Breast epithelium (tissue), 4 donors: ENCODE measurements at places on chromosomes 7 and 10.

- no peak for DNase-seq
Measured at GRCh38 chr10:120428754-120429153, 28.3 kb upstream of the PLPP4 start.

DNA sequence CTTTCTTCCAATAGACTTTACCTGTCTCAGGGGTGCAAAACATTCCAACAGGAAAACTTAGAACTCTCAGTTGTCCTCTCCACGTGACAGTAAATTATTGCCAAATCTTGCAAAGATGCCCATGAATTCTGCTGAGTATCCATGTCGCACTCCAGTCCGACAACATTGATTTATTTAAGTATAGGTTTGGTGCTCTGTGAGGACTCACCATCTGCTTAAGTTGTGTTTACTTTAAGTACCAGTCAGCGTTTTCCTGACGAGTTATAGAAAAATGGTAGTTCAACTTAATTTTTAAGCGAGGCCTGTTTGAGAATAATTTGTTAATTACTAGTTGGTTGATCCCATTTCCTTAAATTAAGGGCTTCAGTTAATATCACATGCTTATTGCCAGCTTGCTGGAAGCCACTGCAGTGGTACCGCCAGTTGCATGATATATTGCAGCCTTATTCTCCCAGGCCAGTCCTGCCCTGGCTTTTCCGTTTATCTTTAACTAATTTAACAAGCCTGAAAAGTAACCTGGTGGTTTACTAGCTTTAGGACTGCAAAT lies 27.8 kb downstream of the CREB5 start:
- no peak for DNase-seq

GRCh38 chr7:46229409-46229808 lies 308.3 kb upstream of the IGFBP3 start:
- no peak for DNase-seq

DNA sequence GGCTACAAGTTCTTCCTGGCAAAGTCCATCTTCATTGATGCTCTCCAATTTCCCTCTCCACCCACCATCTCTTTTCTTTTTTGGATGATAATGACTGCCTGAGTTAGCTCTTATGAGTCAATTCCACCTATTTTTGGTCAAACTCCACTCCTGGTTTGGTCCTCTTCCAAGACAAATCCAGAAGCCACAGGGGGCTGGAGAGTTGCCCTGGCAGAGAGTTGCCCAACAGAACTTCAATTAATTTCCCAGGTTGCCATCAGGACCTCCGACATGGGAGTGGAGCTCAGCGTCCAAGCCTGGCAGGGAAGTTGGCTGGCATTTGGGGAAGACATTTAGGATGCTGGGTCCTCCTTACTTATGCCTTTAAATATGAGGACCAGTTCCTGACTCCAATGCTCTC lies 29.2 kb upstream of the KCNMA1 start:
- DNase-seq: no peak

GRCh38 chr7:1738511-1738910 lies 68.4 kb downstream of the ELFN1 start:
- DNase-seq: no peak

DNA sequence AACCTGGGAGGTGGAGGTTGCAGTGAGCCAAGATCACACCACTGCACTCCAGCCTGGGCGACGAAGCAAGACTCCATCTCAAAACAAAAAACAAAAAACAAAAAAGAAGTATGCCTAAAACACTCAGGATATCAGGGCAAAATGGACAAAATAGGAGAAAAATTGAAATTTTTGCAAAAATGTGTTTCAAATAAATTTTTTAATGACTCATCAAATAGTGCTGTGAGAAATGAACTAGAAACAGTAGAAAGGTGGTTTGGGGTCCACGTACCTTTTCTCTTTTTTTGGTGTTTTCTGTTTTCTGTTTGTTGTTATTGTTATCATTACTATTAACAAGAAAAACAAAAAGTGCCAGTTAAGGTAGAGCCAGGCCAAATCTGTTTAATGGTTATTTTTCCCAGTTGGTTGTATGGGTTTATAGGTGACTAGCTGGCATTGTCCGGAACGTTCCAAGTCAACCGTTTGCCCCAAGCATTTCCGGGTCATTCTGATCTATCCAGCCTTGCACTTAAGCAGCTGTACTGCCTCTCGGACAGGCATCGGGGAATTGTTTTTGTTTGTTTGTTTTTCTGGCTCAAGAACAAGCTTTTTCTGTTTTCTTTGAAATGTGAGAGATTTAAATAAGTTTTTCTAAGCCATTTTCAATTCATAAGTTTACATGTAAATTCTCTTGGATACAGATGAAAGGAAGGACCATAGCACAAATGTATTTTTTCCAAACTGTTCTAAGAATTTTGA lies 157.0 kb upstream of the NEBL start:
- DNase-seq: no peak

DNA sequence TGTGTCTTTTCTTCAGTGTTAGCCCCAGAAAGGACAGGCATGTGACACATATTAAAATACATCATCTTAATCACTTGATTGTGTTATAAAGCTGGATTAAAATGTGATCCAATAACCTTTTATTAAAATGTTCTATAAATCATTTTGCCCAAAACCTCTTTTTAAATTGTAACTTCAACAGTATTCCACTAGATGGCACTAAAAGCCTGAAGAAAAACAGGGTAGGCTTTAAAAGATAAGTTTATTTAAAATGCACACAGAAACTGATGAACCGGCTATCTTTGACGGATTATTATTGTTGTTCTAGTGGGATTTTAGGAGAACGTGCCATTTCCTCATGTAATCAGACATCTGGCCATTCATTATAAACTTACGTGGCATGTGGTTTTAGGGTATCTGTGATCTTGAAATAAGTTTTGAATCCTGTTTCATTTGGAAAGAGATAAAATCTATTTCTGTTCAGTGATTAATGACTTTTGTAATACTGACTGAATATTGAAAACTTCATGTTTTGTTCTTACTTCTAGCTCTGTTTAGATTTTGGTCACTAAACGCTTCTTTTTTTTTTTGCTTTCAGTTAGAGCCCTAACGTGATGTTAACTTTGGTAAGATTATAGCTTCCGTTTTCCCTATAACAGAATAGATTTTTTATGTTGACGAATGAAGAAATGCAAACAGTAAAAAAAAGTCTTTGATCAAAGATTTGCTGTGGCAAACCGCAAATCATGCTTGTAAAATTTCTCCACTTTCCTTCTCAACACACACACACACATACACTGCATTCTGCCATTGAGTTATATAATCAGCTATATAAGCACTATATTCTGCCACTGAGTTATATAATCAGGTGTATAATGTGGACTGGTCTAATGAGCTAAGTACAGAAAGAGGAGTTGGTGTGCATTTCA lies 13.6 kb downstream of the VPS50 start:
- no peak for DNase-seq

DNA sequence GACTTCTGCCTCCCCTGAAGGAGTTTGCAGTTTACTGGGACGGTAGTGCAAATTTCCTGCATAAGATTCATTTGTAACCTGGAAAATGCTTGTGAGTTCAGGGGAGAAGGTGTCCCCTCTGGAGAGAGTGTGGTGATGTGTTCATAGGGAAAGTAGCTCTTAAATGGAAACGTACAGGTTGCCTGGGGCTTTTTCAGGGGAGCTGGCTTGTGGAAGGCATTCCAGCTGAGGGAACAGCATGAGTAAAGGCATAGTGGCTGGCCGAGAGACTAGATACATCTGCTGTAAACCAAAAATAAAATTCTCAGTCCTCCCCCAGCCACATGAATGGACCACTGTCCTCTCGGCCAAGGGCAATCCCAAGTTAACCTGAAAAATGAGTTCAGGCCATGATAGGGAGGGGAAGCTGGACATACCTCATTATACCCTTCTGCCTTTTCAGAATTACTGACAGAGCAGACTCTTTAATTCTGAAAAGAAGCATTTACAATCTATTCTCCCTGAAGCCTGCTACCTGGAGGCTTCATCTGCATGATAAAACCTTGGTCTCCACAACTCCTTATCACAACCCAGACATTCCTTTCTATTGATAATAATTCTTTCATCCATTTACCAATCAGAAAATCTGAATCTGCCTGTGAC lies 123.7 kb downstream of the GALNT17 start:
- DNase-seq: no peak

GRCh38 chr7:27185013-27185853 lies at the start of gene HOXA11:
TSS of gene HOXA11 (minus strand) at chr7:27185232. CDS start at chr7:27185144, 88 bp downstream.
- no peak for DNase-seq

DNA sequence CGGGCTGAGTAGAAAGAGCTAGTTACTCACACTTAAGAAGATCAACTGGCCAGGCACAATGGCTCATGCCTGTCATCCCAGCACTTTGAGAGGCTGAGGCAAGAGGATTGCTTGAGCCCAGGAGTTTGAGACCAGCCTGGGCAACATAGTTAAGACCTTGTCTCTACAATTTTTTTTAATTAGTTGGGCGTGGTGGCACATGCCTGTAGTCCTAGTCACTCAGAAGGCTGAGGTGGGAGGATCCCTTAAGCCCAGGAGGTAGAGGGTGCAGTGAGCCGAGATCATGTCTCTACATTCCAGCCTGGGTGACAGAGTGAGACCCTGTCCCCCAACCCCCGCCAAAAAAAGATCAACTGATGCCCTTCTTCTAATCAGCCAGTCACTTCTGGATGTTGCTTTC lies 74.6 kb upstream of the ATP6V0A4 start:
- no peak for DNase-seq

GRCh38 chr10:117413928-117414618 lies 38.8 kb upstream of the PDZD8 start:
- DNase-seq: no peak

GRCh38 chr10:101285519-101286070 lies 56.3 kb upstream of the LBX1 start:
- no peak for DNase-seq

DNA sequence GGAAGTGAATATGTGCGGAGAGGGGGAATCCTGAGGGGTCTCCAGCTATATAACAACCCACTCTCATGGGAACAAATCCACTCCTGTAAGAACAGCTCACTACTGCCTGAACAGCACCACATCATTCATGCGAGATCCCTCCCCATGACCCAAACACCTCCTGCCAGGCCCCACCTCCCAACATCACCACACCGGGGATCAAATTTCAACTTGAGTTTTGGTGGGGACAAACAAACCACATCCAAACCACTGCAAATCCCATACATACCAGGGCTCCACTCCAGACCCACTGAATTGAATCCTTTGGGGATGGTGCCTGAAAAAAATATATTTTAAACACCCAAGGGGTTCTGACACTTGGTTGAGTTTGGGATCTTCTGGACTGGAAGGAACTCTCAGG lies 181.5 kb upstream of the PLXNA4 start:
- DNase-seq: no peak

GRCh38 chr7:91185771-91186170 lies 78.5 kb upstream of the FZD1 start:
- no peak for DNase-seq

- no peak for DNase-seq
Measured at GRCh38 chr10:112535531-112535951, 88.5 kb downstream of the VTI1A start.

GRCh38 chr10:60488111-60488669 lies 98.5 kb upstream of the ANK3 start:
- DNase-seq: no peak

DNA sequence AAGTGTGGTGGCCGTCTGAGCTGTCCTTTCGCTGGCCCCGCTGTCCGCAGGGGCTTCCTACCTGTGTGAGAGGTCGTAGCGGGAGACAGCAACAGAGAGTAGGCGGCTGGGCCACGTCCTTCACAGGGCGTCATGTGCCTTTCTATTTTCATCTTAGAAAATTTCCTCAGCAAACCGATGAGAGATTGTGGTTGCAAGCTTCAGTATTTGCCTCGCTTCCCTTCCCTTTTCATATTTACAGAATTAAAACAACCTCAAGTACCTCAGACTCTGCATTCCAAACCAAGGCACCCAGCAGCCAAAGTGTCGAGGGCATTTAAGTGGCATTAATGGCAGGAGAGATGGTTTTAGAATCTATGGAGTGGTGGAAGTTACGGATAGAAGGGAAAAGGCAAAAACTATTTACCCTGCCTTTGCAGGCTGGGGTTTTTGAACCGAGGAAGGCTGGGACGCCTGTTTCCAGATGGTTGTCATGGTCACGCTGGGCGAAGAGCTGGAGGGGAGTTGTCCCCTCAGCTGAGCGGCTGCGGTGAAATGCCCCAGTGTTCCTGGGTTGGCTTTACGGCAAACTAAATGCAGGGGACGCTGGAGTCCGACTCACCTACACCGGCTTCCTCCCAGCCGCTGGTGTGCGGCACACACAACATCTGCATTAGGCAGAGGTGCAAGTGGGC lies 41.9 kb downstream of the WIPI2 start:
- DNase-seq: no peak

DNA sequence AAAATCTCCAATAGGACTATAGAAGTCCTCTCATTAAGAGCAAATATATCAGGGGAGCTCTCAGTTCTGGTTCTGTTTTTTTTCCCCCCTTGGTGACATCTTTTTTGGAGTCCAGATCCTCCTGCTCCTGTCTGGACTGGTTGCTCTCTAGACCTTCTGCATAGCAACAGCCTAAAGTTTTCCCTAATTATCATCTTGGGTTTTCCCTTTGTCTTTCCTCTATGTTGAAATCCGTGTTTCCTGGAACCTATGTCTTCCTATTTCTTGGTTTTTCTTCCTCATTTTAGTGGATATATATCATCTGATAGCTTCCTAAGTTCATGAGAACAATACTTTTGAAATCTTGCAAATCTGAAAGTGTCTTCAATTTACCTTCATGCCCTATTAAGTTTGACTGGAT lies 29.7 kb upstream of the MTERF1 start:
- no peak for DNase-seq

DNA sequence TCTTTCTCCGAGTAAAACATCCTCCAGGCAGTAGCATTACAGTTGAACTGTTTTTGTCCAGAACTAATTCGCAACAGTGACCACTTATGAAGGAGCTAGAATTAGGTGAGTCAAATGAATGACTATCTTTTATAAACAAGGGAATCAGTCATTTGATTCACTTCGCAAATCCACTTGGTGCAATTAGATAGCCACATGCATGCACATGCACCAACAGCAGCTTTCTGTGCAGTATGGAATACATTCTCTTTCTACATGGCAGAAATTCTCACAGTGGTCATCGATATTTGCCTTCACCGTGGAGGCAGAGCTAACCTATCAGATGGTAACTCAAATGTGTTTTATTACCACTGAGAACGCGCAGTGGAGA lies 118.8 kb downstream of the CDK6 start:
- no peak for DNase-seq

DNA sequence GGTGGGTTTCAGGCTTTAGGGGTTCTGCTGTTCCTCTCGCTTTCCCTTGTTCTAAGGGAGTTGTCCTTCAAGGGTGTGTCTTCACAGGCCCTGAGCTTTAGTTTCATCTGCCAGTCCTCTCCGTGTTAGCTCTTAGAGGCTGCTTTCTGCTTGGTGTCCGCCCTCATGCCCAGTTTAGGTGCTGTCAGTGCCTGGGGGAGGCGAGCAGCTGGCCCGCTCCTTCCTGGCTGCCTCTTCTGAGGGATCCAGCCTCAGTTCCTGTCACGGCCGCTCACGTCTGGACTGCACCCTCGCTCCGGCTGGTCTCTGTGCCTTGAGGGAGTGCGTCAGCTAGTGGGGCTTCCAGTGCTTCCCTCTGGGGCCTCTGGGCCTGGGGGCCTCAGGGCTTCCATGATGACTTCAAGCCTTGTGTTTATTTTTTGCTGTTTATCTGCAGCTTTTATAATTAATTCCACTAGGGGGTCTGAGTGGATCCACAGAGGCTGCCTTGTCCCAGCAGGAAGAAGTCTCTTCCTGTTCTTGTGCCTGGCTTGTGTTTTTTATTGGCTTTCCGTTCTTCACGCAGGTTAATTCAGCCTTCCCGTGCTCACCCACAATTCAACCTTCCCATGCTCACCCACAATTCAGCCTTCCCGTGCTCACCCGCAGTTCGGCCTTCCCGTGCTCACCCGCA lies 33.0 kb downstream of the WDR37 start:
- DNase-seq: no peak
